ENCODE measurements at places on chromosomes 5 and 9. TPM values are rescaled to one million over a fixed set of nuclear protein-coding genes. Genes with fewer than 3 reads are reported as not detected.

The PRSS3 gene
- total RNA-seq: 244 TPM

The SLC9A3 gene
- 78.1 TPM for total RNA-seq

The PCDHB5 gene
- total RNA-seq: 0.31 TPM

The DHFR gene
- total RNA-seq: 16.8 TPM

The LEAP2 gene
- 2.9 TPM for total RNA-seq

The ARHGEF28 gene
- total RNA-seq: 13.5 TPM

The LCN12 gene
- 8.5 TPM for total RNA-seq

The BNC2 gene
- total RNA-seq: 3.9 TPM

The SPINK1 gene
- total RNA-seq: 368 TPM

The SLC45A2 gene
- 0.75 TPM for total RNA-seq

The INSL4 gene
- not detected for total RNA-seq

The SPARC gene
- 91.3 TPM for total RNA-seq
